GM23248 (cell line): ENCODE measurements at places on chromosomes 2 and 18. TPM values are rescaled to one million over a fixed set of nuclear protein-coding genes. Genes with fewer than 3 reads are reported as not detected.

The SLC23A3 gene
- total RNA-seq, result 0.13 and 1.2 TPM in 2 replicates

The C2orf15 gene
- not detected in 2 replicates for total RNA-seq

DNA sequence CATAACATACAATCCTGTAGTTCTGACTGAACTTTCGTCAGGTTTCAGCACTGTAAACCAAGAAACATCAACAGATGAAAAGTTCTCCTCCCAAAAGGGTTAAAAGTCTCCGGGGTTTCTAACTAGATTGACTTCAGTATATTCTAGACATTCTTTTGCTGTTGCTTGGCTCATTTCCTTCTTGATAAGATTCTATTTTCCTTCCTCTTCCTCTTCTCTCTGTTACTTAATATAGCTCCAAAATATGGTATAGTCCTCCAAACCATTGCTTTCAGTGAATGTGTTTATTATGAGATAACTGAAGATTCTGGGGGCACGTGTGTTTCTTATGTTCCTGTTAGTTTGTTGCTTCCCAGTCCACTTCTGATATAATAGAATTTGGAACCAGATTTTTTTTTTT, 46.4 kb upstream of the MAP4K3 start:
- DNase-seq, result no peak

DNA sequence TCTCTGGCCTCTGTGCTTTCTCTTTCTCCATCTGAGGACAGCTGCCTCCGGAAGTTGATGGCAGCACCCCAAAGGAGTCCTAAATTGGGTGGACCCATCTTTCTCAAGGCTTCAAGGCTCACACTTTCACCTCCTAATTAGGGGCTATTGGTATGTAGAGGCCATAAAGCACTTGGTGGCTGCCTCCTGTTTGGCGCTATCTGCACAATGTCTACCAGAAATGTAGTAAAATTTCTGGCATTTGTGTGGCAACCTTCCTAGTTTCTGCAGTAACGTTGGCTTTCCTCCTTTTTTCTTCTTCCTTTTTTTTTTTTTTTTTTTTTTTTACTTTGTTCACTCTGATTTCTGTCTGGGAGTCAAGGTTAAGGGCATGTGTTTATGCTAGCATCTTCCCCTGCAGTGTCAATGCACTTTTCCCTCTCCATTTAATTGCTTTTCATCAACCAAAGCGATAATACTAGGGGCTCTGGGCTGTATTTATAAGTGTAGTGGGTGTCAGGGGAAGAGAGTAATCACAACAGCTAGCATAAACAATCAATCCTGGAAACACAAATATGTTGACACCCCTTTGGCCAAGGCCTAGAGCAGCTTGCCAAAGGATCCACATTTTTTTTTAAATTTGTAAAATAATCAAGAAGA, 86.0 kb downstream of the TACR1 start:
- no peak for DNase-seq

- DNase-seq, result no peak
Observed at GRCh38 chr2:219676586-219676985, 49.2 kb downstream of the SLC4A3 start.

- no peak for DNase-seq
Observed at GRCh38 chr2:100919316-100919715, 82.8 kb upstream of the RPL31 start.
